HT-29 (cell line): ENCODE measurements at places on chromosomes 2 and 18. TPM values are rescaled to one million over a fixed set of nuclear protein-coding genes. Genes with fewer than 3 reads are reported as not detected.

DNA sequence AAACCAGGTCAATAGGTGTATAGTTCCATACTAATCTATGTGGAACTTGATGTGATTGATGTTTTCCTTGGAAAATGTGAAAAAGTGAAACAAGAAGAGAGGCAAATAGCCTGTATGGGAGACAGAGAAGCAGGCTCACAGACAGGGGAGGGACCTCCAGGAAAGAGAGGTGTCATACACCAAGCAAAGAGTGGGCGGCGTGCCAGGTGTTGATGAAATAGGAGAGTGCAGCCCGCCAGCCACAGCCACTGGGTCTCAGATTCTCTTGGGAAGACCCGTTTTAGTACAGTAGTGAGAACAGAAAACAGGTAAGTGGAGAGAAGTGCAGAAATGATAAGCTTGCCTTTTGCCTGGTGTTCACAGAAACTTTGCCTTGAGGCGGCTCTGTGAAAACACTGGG is 301.9 kb downstream of the ZNF407 start:
- no peak for DNase-seq

DNA sequence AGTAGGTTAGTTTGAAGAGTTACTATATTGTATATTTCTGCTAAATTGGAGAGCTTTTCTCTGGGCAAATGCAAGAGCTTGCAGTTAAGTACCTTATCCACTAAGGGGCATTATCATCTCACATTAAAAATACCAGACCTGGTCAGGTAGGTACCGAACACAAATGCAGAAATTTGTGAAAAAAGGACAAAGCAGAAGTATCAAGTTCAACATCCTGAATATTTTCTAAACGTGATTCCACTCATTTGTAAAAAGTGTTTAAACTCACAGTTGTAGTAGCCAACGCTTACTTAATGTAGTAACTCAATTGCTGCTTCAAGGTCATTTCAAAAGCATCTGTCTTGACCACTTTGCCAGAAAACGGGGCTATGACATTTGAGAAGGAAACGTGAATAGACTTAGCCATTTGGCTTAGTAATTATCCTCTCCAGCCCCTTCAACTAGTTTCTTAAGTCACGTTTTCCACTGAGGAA is 52.1 kb downstream of the CYRIA start:
- DNase-seq = peak; percentile 14

DNA sequence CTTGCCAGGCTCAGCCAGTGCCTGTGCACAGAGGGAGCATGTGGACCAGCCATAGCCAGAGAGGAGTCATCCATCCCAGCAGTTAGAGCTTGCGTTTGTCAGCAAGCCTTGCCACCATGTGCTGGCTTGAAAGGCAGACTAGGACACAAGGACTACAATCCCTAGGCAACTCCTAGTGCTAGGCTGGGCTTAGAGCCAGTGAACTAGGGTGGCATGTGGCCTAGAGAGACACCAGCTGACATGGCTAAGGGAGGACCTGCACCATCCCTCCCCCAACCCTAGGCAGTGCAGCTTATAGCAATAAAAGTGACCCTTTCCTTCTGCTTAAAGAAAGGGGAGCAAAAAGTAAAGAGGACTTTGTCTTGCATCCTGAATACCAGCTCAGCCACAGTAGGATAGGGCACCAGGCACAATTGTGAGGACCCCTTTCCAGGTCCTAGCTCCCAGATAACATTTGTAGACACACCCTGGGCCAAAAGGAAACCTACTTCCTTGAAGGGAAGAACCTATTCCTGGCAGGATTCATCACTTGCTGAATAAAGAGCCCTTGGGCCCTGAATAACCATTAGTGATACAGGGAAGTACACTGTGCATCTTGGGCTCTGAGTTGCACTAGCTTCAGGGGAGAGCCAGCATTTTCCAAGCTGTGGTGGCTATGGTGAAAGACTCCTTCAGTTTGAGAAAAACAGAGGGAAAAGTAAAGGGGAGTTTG is 38.7 kb upstream of the UXS1 start:
- no peak for DNase-seq

DNA sequence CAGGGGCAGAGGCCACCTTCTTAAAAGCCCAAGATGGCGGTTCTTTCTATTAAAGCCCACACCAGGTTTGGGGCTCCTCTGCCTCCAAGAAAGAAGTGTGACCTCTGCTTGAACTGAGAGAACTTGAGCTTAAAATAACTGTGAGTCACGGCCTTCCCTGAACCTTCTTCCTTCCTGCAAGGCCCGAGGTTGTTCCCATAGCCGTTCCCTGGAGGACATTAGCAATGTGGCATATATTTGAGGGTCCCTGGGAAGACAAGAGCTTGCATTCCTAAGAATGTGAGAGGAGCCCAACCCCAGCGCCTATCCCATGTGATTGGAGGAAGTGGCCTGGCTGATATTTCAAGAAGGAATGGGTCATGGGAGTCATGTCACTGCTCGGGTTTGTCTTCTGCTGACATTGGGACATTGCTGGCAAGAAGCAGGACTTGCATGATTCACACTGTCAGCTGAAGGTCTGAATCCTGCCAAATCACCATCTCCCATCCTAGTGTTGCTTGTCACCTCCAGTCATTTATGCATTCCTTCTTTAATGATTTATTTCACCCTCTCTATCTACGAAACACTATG is 168.1 kb downstream of the TRIB2 start:
- no peak for DNase-seq

IL36B gene
- not detected in 2 replicates for total RNA-seq

DNA sequence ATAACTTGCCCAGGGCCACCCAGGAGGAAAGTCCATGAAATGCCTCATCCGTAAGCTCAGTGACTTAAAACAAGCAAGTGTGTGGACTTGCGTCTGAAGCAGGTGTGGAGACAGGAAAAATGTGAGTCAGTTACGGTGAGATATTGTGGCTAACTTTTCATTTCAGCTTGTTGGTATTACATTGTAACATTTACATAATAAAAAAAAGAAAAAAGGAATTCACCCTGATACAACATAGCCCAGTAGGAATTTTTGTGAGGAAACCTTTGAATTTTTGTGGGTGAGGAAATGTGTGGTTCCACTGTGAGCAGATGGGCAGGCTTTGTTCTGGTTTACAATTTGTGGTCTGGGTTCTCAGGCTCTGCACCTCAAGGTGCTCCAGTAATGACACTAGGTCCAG is 33.7 kb upstream of the LYPD6B start:
- no peak for DNase-seq

CERKL gene
- 0.20 and 0.83 TPM in 2 replicates for total RNA-seq

DNA sequence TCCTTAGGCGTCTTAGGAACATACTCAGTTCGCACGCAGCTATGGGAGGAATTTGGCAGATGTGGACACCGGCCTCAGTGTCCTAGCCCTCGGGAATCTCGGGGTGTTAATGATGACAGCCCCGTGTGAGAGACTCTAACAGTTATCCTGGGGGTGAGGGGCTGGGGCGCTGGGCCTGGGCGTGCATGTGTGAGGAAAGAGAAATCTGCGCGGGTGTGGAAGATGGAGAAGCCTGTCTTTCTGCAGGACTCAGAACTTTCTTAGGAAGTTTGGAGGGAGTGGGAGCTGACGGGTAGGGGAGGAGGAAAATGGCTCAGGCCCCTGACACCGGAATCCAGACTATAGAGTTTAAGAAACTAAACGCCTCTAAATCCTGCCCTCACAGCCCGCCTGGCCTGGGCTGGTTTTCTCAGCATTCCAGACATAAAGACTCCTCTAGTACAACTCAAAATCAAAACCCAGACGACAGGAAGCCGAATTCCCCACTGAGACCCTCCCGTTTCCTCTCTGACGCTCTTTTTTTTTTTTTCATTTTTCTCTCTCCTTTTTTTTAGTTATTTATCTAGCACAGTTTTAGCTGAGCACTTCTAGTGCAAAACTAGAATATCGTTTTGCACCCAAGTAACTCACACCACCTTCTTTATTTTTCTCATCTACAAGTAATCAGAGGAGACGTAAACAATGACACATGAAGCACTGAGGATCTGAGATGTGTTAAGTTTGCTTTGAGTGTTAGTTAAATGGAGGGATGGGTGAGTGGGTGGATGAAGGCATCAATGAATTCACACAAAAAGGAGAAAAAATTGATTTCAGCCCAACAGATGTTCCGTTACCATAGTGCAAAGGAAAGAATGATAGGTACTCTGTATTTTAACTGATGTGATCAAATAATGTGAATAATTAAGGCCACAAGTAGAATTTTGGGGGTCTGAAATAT is 1.2 kb upstream of the HAAO start:
- no peak for DNase-seq

DNA sequence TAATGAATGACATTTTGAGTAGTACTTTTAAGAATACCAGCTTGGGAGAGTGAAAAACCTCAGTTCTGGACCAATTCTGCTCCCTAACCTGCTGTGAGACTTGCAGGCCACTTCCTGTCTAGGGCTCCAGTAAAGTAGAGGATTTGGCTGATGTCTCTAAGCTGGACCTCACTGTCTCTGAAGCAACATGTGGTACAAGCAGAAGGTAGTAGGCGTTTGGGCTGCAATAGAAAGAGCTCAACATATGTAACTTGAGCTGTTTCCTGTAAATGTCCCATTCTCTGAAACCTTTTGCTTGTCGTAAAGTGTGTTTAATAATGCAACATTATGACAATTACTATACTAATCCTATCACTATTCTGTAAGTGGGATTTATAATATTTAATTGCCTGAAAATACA is 213.1 kb downstream of the MYO3B start:
- DNase-seq = no peak

DNA sequence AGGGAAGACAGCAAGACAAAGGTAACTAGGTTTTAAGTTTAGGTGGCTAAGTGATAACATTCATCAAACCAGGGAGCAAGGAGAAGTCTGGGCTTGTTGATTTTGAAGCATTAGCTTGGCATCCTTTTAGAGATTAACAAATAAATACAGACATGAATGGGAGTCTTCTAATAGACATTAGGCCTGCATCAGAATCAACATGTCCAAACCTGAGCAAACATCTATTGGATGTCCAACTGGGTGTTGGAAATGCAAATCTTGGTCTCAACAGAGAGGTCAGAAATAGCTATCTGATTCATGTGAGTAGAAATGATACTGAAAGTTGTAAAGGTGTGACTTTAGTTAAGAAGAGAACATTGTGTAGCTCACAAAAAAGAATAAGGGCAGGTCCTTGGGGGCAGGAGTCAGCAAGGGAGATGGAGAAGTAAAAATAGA is 85.5 kb upstream of the RND3 start:
- DNase-seq = no peak

DNA sequence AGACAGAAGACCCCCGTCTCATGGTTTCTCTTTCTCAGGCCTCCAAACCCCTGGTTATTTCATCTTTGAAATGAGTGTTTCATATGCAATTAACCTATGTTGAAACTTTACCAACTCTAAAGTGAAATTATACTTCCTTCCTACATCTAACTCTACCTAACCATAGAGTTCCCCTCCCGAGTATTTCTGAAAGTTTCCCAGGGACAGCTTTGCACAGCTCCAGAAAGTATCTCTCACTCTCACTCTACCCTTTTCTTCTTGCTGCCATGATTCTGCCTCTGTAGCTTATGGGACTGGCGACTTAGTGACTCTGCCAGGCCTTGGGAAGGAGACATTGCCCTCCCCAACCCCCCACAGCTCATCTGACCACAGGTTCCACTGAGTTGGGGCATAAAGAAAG is 107.9 kb downstream of the B3GNT2 start:
- no peak for DNase-seq

GRCh38 chr2:221102896-221103688 is 469.0 kb downstream of the EPHA4 start:
- no peak for DNase-seq

DNA sequence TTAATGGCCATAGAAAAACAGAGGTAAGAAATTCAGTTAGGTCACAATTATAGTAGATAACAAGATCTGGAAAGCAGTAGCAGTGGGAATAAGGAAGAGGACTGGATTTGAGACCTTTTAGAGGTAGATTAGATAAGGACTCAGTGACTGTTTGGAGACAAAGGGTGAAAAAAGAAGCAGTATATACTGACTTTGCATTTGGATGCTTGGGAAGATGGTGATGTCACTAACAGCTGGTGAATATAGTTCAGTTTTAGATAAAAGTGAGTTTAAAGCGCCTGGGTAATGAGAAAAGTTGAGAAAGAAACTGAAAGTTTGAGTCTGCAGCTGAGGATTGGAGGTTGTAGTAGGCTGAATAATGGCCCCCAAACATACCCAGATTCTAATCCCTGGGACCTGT is 32.8 kb upstream of the TMEM17 start:
- no peak for DNase-seq

DNA sequence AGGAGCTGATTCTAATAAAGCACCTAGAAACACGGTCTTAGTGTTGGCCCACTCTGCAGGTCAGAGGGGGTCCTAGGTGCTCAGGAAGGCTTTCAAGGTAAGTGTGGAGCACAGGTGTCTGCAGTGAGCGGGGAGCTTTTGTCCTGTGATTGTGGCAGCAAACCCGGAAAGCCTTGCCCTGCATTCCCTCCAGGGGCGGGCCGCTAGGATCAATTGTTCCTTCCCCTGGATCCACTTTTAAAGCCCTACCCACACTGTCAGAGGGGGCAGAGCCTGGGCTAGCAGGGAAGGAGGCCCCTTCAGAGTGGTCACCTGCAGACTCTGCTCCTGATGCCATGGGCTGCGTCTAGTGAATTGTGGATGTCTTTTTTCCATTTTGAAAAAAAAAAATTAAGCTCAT is 176.0 kb downstream of the CTIF start:
- peak; percentile 77 for DNase-seq

DNA sequence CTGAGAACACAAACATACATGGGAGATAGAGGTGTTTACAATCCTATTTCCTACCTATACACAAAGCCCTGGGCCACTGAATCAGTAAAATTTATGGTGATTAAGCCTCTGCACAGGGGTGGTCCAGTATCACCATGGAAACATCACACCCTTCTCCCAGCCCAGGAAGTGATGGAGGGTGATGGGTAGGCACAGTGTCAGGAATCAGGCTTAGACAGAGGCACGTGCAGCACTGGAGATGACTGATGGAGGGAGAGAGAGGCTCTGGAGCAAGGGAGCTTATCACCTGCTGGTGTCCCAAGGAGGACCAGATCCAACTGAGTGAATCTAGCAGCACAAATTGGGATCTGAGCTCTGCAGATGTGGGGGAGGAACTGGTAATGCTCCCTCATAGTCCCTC is 117.2 kb downstream of the RPIA start:
- DNase-seq = no peak

DNA sequence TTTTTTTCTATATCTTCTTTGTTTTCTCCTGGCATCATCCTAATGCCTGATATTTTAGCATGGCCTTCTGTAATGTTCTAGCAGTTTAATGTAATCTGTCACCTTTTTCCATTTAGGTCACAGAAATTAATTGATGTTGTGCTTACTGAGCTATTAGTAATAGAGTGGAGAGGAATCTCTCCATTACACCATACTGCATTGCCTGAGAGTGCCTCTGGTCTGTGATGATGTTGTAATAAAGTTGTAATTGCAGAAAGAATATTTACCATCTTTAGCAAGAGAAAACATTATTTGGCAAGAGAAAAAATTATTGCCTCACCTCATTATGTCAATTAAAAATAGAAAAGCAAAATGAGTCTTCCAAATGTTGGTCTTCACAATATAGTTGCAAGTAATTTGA is 213.2 kb downstream of the KCNJ3 start:
- DNase-seq = no peak

- DNase-seq = no peak
These were observed 578.6 kb upstream of the RAB6C start for GRCh38 chr2:129400826-129401225.

C18orf54 gene
- total RNA-seq = 0.50 and 1.0 TPM in 2 replicates
